Epithelial cell of proximal tubule (primary cell): ENCODE measurements at places on chromosomes 11 and 22. TPM values are rescaled to one million over a fixed set of nuclear protein-coding genes. Genes with fewer than 3 reads are reported as not detected.

DNA sequence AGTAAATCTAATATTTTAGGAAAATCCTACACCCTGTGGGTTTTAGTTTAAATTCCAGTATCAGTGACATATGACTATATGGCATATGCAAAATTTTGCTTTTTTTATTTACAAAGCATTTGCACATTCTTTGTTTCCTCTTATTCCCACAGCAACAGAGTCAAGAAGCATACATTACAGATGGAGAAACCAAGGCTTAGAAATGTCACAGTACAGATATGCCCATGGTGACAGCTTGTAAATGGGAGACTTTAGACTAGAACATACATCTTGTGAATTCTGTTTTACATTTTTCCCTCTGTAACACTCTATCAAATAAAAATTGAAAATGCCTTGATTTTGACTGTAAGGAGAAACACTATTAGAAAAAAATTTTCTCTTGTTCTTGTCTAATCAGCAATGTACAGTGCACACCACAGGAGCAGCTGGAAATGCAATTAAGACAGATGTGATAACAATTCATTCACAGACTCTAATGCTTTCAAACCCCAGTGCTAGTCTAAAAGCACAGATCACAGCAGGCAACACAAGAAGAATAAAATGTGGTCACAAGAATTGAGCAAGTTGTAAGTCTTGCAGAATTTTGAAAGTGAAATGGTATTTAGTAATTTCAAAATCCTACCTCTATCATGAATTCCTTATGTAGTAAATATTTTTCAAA, 375.9 kb downstream of the LUZP2 start:
- DNase-seq: no peak

GRCh38 chr22:45919504-45920286, 57.3 kb downstream of the WNT7B start:
- DNase-seq: no peak

DNA sequence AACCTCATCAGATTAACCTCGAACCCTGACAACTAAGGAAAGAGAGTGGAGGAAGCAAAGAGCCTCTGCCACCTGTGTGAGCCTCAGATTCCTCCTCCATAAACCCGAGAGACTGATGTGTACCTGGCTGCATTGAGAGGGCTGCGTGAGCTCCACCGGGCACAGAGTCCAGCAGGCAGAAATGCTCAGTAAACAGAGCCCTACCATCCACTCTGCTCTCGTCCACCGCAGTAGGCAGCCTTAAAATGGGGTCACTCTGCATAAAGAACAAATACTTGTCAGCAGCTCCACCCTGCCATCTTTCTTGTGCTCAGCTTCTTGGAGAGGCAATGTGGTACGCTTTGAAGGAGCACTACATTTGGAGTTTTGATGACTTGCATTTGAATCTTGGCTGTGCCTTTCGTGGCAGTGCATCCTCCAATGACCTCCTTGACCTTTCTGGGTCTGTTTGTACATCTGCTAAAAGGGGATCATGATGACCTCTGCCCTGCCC, 43.0 kb upstream of the CD5 start:
- no peak for DNase-seq

DNA sequence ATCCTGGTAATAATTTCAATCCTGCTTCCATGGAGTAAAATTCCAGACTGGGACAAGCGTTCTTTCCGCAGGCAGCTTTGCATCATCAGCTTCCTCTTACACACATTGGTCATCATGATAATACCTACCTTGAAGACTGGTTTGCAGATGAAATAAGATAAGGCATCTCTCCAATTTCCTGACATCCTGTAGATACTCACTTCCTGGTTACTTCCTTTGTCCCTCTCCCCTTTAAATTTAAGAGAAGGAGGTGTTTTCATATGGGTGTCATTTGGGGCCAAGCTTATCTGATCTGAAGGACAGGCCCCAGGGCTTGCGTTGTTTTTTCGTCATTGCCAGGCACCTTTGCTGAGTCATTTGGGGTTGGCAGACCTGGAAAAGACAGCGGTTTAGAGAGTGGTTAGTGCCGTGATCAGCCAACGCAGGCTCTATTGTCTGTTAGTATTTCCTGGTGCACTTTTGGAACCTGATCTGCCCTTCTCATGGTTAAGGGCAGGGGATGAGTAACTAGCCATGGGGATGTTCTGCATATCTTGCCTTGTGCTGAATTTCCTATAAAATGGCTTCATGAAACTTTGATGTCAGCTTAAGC, 24.1 kb downstream of the GRAMD1B start:
- no peak for DNase-seq

- DNase-seq: no peak
These were observed at the start of gene DENND5A for GRCh38 chr11:9265211-9266131. TSS of gene DENND5A (minus strand) at chr11:9265350. CDS start at chr11:9265069, 281 bp downstream.

DNA sequence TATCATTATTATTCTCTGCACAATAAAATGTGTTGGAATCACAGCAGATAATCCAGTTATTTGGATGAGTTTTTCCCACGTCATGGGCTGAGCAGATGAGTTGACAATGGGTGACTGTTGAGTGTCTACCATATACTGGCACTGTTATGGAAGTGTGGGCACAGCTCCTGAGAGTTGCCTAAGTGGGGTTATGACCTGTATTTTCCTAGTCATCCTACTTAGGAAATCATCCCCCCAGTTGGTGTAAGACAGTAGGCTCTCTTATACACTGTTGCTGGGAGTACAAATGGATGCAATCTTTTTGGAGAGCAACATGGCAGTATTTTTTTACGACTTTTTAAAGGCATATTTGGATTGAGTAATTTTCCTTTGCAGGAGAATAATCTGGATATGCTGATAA, 66.4 kb downstream of the TRAF6 start:
- no peak for DNase-seq

- DNase-seq: no peak
These were observed 7.3 kb downstream of the PARVB start for GRCh38 chr22:44031158-44031952.

- no peak for DNase-seq
These were observed 187.5 kb downstream of the SWAP70 start for GRCh38 chr11:9851366-9851765.

DNA sequence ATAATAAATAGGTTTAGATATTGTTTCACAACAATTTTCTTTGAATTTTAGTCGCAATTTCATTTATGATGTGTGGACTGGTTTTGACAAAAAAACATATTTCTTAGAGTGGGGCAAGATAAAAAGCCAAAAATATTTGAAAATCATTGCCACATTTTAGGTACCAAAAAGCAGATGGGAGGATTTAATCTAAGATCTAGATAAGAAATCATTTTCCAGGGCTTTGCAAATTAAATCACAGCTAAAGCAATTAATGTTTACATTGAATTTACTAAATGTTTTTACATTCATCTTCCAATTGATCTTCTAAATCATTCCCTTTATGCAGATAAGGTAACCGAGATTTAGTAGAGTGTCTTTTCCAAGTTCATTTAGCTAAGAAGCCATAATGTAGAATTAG, 1386.0 kb upstream of the TENM4 start:
- no peak for DNase-seq

GRM5 gene
- total RNA-seq: 0.12 and 0.14 TPM in 2 replicates
